Stimulated activated CD4-positive, alpha-beta T cell treated with anti-CD3 and anti-CD28 coated beads, TNF-alpha, amount 100 ng/mL, for 4 hours (primary cell): ENCODE measurements at places on chromosomes 4 and X.

DNA sequence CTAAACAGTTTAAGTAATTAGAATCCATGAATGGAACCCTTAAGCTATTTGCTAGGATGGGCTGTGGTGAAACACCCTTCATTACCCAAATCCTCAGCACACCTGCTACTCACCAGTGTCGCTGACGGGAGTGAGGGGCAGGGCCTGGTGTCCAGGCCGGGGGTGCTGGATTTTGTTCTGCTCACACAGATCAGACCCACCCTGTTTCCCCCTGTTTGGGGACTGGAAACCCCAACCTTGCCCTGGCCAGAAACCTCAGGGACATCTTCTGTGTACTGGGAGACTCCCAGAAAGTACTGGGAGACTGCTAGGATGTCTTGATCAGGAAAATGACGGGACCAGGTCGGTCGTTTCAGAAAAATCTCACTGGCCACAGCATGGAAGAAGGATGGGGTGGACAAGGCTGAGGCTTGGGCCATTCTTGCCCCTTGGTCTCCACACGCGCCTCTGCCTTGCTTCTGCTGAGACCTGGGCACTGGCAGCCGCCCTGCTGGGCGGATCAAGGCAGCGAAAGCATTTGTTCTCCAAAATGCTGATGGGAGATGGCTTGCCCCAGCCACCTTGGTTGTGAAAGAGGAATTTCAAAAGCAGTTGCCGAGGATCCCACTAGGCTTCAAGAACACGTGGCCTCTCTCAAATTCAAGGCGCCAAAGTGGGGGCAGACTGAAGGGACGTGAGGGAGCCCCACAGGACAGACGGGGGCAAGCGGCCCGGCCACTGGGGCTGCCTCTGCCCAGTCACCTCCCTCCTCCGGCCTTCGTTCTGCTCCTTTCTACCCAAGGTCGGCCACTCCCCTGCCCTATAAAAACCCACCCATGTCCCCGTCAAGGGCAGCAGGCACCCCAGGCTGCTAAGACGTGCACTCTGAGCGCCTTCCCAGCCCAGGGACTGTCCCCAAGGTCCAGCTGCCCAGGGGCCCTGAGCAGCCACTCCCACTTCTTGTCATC lies 23.5 kb upstream of the PDE6B start:
- DNase-seq, result no peak

GRCh38 chr4:140866492-140867005 lies 110.4 kb upstream of the TBC1D9 start:
- DNase-seq, result no peak

- no peak for DNase-seq
Measured at GRCh38 chrX:132433001-132433400, 55.8 kb downstream of the MBNL3 start.

GRCh38 chr4:109600431-109600830 lies 40.4 kb downstream of the MCUB start:
- no peak for DNase-seq

DNA sequence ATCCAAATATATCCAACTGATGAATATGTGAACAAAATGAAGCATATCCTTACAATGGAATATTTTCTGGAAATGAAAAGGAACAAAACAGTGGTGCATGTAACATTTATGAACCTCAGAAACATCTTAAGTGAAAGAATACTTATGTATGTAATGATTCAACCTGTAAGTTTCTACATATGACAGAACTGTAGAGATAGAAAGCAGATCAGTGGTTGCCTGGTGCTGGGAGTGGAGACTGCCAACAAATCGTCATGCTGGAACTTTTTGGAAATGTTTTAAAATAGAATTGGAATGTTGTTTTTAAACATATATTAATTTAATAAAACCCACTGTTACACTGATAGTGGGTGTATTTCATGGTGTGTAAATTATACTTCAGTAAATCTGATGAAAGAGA lies 667.5 kb downstream of the RAPGEF2 start:
- no peak for DNase-seq

GRCh38 chrX:9609499-9609898 lies 144.6 kb downstream of the TBL1X start:
- DNase-seq, result no peak

DNA sequence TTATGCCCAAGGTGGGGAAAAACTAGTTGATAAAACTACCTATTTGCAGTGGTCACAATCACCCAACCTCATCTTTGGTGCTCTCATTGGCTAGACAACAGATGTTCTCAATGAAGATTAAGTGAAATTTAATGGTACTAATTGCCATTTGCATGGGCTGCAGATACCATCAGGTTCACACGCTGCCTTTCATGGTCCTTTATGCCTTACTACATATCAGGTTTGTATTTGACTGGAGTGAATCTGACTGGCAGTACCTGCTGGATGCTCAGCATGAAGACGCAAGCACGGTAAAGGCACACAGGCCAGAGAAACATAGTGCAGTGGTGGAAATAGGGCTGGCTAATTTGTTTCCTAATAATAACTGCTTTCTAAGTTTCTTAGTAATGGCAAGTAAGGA lies 48.3 kb downstream of the DCX start:
- no peak for DNase-seq
